Fibroblast of the conjunctiva (primary cell): ENCODE measurements at places on chromosomes 11 and 22.

DNA sequence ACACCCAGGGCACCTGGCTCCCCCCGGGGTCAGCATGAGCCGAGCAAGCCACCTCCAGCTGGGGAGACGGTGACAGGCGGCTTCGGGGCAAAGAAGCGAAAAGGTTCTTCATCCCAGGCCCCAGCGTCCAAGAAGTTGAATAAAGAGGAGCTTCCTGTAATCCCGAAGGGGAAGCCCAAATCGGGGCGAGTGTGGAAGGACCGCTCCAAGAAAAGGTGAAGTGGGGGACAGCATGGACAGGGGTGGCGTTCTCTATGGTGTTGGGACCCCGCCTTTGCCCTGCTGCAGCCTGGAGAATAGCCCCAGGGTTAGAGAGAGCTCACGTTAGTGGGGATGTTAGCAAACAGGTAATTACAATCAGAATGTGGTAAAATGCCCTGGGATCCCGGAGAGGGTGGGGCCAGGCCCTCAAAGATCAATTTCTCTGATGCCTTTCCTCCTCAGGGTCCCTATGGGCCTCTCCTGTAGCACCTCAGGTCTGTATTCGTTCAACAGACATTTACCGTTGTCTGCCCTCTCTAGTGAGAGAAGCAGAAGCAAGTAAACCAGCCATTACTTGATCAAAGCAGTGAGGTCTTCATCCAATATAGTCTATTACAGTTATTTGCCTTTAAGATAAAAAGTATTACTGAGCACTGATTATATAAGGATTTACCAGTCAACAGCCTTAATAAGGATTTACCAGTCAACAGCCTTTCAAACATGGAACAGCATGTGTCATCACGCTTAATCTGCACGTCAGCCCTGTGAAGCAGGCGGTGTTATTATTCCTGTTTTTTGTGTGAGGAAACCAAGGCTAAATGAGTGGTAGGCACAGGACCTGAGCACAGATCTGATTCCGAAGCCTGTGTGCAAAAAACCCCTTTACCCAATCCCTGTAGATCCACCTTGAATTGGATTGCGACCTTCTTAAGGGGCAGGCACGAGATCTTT lies 1.0 kb downstream of the CCDC86 start:
- DNase-seq: no peak

- no peak for DNase-seq
These were observed 4.6 kb downstream of the GNB1L start for GRCh38 chr22:19849835-19850762.

DNA sequence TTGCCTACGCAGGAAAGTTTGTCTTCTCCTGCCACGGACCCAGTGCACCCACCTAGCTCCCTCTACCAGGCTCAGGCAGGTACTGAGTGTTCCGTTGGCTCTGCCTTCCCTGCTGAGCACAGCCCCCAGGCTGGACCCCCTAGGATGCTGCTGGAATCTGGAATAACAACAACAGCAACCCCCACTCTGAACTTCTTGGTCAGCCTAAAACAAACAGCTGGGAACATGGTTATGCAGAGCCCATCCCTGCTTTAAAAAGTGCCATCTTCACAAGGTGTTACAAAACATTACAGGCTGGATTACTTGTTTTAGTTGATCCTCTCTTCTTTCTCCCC lies 1.8 kb downstream of the OPCML start:
- no peak for DNase-seq

DNA sequence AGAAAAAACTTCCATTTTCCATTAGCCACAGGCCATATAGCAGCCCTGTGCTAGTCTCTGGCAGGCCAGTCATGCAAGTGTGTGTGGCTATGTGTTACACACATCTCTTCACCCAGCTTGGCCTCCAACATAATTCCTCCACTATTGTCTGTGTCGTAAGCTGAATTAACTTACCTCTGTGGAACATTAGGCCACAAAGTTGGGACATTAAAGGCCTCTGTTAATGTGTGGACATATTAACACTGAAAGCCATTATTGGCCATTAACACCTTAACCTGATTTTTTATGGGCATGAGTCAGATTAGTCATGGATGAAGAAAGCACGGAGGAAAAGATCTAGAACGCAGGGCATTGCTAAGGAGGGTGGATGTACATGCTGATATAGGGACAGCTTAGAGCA lies 100.1 kb downstream of the DBX1 start:
- no peak for DNase-seq

DNA sequence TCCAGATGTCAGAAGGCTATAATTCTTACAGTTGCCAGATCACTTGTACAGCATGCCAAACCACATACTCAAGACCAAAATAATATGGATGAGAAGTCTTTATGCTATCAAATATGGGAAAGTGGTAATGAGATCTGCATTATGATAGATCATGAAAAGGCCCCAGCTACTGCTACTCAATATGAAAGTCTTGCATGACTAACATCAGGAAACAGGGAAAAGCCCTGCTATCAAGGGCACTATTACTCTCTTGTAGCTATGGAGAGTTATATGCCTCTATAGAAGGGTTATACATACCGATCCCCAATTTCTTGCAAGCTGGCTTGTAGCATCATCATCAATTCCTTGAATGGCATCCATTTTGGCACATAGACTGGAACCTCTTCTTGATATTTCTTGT lies 30.2 kb upstream of the TMPRSS5 start:
- no peak for DNase-seq

DNA sequence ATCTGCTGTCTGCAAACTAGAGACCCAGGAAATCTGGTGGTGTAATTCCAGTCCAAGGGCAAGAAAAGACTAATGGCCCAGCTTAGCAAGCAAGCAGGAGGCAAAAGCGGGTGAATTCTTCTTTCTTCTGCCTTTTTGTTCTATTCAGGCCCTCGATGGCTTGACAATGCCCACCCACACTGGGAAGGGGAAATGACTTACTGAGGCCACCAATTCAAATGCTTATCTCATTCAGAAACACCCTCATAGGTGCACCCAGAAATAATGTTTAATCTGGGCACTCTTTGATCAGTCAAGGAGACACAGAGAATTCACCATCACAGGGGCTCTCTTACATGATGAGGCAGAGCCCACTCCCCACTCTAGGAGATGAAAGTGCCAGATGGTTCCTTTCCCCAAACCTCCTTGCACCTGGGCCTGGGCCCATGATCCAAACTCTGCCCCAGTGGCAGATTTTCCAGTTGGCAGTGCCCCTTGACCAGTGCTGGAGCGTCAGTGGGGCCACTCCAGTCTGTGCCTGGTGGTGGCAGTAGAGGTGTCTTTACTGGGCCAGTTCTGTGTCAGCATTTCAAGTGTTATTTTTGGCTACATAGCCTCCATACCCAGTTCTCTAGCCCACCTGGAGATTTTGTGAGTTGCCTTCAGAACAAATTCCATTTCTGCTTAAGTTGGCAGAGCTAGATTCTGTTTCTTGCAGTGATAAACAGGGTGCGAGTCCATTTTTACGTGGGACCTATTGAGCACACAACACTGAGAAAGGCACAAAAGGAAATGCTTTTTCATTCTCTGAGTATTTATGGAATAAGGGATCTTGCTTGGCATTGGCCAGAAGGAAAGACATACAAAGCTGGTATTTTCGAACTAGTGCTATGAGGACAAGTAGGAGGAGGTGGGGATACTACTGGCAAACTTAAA lies 7.5 kb downstream of the ELMOD1 start:
- DNase-seq: no peak
